ENCODE measurements at places on chromosomes 2 and 18.

DNA sequence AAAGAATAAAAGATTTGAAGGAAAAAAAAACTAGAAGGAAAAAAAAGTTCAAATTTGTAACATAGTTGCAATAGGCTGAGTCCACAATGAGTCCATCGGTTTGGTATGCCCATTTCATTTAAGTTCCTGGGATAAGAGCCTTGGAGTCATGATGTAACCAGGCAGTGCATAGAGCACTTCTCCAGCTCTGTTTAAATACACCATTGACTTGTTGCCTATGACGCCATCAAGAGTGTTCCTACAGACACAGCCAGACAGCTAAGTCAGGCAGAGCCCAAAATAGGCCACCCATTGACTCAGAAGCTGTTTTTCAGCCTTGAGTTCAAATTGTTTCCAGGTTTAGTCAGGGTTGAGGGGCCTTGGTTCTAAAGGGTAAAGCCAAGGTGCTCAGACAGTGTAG lies 44.9 kb downstream of the SOCS6 start:
- peak; percentile 86 for DNase-seq
- H3K36me3 ChIP-seq: no peaks in the 10 kb centered on the region
- H3K4me3 ChIP-seq: no peak overlapping the region
- H3K27me3 ChIP-seq: no peaks in the 10 kb centered on the region

DNA sequence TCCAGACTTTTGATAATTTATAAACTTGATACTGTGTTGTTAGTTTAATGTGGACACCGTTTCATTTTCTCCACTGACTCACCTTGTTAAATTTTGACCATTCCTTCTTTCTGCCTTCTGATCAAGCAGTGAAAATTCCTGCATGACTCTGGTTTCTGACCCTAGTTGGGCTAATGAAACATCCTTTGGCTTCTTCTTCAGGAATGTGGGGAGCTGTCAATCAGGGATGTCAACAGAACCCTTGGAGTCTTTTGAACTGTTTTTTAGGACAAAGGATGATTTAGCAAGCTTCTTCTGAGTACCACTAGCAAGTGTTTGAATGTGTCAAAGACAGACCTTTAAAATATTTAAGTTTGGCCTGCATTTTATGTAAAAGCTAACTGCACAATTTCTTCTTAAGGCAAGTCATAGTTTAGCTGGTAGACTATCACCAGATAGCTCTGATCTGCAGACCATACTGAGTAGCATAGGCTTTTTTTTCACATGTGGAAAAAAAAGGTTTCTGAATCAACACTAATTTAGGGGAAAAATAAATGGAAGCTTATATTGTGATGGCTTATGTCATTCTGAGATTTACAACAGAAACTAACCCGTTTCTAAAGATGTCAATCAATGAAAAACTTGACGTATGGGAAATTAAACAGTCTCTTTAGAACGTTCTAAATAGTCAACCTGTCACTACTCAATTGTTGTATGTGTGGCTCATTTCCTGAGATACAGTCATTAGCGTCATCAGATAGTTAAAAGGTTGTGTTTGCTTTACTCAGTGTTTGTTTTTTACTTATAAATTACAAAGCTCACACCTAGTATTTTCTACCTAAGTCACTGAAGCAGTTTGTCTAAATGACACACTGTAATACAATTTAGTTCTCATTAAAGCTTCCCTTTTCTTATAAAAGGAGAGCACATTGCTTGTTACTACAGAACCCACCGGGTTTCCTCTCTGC lies 311.4 kb downstream of the PTPRM start:
- H3K36me3 ChIP-seq: no peaks in the 10 kb centered on the region
- no peak overlapping the region for H3K4me3 ChIP-seq
- H3K27ac ChIP-seq: no peak overlapping the region
- H3K27me3 ChIP-seq: no peaks in the 10 kb centered on the region
- no peaks in the 10 kb centered on the region for H3K4me1 ChIP-seq

DNA sequence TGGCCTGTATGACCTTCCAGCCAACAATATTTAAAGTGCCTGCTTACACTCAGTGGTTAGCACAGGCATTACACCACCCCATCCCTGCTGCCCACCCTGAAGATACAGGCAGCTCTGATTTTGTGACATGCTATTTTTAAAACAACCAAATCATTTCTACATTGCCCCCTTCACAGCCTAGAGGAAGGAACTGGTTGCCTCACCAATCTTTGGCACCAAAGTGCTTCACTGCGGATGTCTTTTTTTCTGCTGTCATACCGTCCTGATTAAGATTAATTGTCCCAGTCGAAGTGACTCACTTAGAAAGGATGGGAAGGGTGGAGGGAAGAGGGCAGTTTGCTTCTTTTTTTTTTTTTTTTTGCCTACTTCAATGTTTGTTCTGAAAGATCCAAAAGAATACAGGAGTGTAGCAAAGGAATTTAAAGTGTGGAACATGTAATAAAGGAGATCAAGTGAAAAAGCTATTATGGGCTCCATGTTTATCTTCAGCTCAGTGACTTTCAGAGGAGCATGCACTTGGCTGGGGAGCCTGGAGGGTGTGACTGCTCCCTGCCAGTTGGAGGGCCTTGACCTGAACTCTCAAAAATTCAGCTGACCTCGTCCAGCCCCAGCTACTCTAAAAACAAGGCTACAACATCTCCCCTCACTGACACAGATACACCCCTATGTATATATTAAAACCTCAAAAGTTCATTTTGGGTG lies 501.1 kb upstream of the TNP1 start:
- H3K27ac ChIP-seq: peak overlapping the region; percentile 83
- peaks cover 58% of the 10 kb centered on the region for H3K4me1 ChIP-seq
- H3K36me3 ChIP-seq: no peaks in the 10 kb centered on the region
- no peak overlapping the region for H3K4me3 ChIP-seq
- peak; percentile 83 for DNase-seq
- no peaks in the 10 kb centered on the region for H3K27me3 ChIP-seq

DNA sequence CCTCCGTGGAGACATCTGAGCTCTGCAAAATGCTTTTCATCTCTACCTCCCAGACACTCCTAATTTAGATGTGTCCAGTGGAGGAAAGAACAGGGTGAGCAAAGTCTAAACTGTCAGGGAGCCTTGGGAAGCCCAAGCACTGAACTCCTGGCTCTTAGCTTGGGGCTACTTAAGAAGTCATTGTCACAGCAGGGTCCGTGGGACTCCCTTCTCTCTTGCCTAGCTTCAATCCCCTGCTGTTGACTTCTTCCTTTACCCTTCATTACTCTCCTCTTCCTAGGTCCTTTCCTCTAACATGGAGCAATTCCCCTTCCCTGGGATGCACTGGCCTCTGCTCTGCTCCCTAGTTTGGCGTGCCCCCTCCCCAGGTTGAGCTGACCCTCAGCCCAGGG lies 3.4 kb downstream of the OSR1 start:
- H3K4me1 ChIP-seq: peaks cover 41% of the 10 kb centered on the region
- H3K27me3 ChIP-seq: no peaks in the 10 kb centered on the region
- H3K4me3 ChIP-seq: peak overlapping the region; percentile 65
- peaks cover 8% of the 10 kb centered on the region for H3K36me3 ChIP-seq
- H3K27ac ChIP-seq: peak overlapping the region; percentile 96

- DNase-seq: peak; percentile 73
- no peaks in the 10 kb centered on the region for H3K36me3 ChIP-seq
- no peaks in the 10 kb centered on the region for H3K4me1 ChIP-seq
- H3K4me3 ChIP-seq: no peak overlapping the region
- no peak overlapping the region for H3K27ac ChIP-seq
Observed at GRCh38 chr2:234290671-234291070, 206.2 kb downstream of the ARL4C start.

DNA sequence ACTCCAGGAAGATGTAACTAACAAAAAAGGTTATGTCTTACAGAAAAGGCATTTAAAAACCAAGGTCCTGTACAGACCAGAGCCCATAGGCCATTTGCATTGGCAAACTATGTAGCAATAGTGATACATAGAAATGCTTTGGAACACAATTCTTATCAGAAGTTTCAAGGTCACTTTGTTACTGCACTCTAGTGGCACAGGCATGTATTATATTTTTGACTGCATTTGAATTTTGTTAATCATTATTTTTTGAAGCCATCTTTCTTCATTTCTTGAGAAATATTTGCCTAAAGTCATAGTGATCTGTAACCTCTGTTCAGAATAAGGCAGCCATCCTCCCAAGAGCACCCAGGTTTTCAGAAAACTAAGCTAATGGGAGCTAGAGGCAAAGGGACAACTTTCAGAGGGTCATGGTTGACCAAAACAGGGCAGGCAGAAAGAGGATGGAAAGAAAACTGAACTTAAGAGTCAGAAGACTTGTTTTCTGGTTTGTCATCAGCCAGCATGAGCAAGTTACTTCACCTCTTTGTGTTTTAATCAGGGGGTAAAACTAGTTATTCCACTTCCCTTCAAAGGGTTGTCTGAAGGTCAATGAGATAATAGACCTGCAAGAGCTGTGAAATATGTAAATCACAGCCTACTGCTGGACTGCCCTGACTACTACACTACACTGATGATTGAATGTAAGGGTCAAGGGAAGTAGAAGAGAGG lies 41.5 kb downstream of the SLC38A11 start:
- no peak for DNase-seq
- H3K27ac ChIP-seq: no peak overlapping the region
- H3K4me1 ChIP-seq: no peaks in the 10 kb centered on the region
- no peaks in the 10 kb centered on the region for H3K27me3 ChIP-seq
- H3K36me3 ChIP-seq: no peaks in the 10 kb centered on the region
- H3K4me3 ChIP-seq: no peak overlapping the region

- DNase-seq: no peak
- H3K4me3 ChIP-seq: no peak overlapping the region
- no peak overlapping the region for H3K27ac ChIP-seq
- no peaks in the 10 kb centered on the region for H3K4me1 ChIP-seq
Observed at GRCh38 chr2:144559681-144560080, 39.8 kb upstream of the ZEB2 start.

DNA sequence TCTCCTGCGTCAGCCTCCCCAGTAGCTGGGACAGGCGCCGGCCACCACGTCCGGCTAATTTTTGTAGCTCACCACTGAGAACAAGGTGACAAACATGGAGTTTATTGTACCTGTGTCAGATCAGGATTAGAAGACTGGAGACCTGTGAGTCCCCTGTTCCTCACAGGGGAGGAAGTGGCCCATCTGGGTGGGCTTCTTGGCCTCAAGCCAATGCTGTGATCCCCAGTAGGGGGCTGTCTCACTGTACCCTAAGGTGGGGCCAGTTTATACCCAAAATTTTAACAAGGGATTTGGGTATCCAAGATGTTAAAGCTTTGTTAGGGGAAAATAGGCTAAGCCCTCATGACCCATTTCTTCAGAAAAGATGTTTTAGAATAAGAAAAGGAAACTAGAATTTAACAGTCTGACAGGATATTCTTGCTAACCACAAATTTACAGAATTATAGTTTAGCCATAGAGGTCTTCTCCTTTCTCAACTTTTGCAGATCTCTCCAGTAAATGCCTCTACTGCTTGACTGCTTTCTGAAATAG lies 16.3 kb downstream of the PCBP1 start:
- H3K4me1 ChIP-seq: no peaks in the 10 kb centered on the region
- no peaks in the 10 kb centered on the region for H3K36me3 ChIP-seq
- H3K27me3 ChIP-seq: no peaks in the 10 kb centered on the region
- no peak overlapping the region for H3K27ac ChIP-seq
- H3K4me3 ChIP-seq: no peak overlapping the region
- no peak for DNase-seq

- H3K36me3 ChIP-seq: peaks cover 6% of the 10 kb centered on the region
- no peak for DNase-seq
- no peaks in the 10 kb centered on the region for H3K4me1 ChIP-seq
- H3K4me3 ChIP-seq: no peak overlapping the region
- H3K27me3 ChIP-seq: no peaks in the 10 kb centered on the region
Observed at GRCh38 chr18:24228667-24229041, 89.8 kb downstream of the CABYR start.

GRCh38 chr18:7082671-7083070 lies 34.9 kb downstream of the LAMA1 start:
- no peak for DNase-seq
- no peak overlapping the region for H3K27ac ChIP-seq
- no peak overlapping the region for H3K4me3 ChIP-seq
- no peaks in the 10 kb centered on the region for H3K36me3 ChIP-seq
- no peaks in the 10 kb centered on the region for H3K4me1 ChIP-seq

- no peaks in the 10 kb centered on the region for H3K27me3 ChIP-seq
- H3K36me3 ChIP-seq: no peaks in the 10 kb centered on the region
- DNase-seq: no peak
- no peak overlapping the region for H3K4me3 ChIP-seq
- no peaks in the 10 kb centered on the region for H3K4me1 ChIP-seq
- no peak overlapping the region for H3K27ac ChIP-seq
Observed at GRCh38 chr2:169393068-169393590, 30.8 kb upstream of the LRP2 start.

- no peak for DNase-seq
- no peaks in the 10 kb centered on the region for H3K27me3 ChIP-seq
- H3K4me1 ChIP-seq: peaks cover 4% of the 10 kb centered on the region
- no peak overlapping the region for H3K4me3 ChIP-seq
Observed at GRCh38 chr2:105741174-105741573, 3.5 kb upstream of the NCK2 start.

DNA sequence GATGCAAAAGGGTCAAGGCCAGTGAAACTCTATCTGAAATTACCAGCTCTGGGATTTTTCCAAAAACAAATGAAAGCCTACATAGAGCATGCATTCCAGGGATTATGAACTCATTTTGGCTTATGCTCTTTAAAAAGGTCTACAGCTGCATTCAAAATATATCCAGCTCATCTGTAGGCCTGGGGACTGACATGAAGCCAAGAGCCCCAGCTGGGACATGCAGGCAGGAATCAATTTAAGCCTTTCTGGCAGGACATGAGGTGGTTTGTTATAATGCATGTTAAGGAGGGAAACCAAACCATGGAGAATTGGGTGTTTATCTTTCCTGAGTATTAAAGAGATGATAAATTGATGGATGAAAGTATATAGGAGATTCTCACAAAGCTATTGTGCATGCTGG lies 164.5 kb downstream of the RBM43 start:
- no peak overlapping the region for H3K4me3 ChIP-seq
- H3K27me3 ChIP-seq: no peaks in the 10 kb centered on the region

DNA sequence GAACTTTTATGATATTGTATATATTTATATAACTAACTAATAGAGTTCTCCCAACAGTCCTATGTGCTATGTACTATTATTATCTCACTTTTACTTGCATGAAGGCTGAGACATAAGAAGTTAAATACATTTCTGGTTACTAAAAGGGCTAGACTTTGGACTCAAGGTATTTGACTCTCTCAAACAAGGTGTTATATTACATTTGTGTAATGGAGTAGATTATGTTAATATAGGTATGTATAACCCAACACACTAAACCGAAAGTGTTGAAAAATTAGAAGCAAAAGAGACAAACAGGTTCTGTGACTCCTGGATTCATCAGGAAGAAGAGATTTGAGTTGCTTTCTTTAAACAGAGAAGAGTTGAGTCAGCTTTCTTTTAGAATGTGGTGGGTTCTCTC lies 733.6 kb upstream of the ZEB2 start:
- no peak overlapping the region for H3K4me3 ChIP-seq
- H3K4me1 ChIP-seq: no peaks in the 10 kb centered on the region
- no peak overlapping the region for H3K27ac ChIP-seq
- DNase-seq: no peak
- no peaks in the 10 kb centered on the region for H3K36me3 ChIP-seq

All from ascending aorta (tissue), 2 donors.